Stimulated activated CD8-positive, alpha-beta memory T cell treated with anti-CD3 and anti-CD28 coated beads, Interleukin-15, amount 100 ng/mL, for 1 hour (primary cell): ENCODE measurements at places on chromosomes 12 and 14.

DNA sequence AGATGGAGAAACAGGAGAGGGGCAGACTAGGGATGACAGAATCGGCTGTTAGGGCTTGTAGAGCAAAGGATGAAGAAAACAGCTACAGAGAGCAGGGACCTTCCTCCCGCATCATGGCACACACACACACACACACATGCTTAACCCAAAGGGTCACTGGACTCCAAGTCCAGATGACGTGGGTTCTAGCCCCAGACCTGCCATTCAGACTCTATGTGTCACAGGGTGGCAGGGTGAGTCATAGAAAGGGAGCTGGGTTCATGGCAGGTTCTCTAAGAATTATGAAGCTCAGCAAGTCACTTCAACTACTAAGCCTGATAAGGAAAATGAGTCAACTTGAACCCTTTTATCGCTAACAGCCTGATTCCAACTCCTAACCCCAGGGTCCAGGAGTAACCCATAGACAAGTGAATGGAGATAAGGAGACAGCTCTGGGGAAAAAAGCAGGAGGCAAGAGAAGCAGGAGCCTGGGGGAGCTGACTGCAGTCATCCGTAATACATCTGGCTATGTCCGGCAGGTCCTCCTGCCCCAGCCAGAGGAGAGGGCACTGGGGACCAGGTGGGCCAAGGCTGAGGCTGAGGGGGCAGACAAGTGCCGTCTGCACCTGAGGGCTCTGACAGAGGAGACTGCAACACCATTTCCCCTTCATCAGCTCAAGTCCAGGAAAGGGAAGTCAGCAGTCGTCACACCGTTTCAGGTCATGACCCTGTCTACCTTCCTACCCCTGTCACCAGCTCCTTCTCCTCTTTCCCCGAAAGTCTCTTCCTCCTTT lies 3.6 kb upstream of the TNFRSF1A start:
- DNase-seq, result no peak

DNA sequence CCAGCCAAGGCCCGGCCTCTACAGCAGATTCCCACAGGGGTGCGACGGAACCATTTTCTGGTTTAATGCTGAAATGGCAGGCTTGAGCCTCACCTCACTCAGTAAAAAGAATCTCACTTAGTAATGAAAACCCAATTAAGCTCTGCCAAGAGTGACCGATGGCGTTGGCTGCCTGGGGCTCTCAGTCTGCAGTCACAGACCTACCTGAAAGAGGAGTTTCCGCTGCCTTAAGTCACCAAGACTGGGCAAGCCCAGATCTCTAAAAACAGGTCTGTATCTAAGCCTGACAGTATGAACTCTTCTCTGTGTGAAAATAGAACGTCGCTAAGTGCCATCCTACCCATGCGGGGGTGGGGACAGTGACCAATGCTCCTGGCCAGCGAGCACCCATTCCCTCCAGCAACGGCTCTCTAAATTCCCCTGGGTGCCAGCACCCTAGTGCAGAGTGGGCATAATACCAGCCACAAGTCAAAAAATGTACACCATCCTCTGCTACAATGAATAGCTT lies 107.3 kb downstream of the FOXN3 start:
- DNase-seq, result no peak

- no peak for DNase-seq
These were observed 18.3 kb upstream of the PLEKHH1 start for GRCh38 chr14:67514650-67515385.

DNA sequence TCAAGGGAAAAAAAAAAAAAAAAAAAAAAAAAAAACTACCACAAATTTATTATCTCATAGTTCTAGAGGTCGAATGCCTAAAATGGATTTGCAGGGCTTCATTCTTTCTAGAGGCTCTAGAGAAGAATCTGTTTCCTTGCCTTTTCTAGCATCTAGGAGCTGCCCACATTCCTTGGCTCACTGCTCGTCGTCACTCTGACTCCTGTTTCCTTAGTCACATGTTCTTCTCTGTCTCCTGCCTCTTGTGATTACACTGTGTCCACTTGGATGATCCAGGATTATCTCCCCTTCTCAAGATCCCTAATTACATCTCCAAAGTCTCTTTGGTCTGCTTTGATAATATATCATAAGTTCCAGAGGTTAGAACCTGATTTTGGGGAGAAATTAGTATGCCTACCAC lies 88.7 kb downstream of the HECTD1 start:
- DNase-seq, result no peak

GRCh38 chr14:28707814-28708213 lies 58.8 kb upstream of the FOXG1 start:
- no peak for DNase-seq

- DNase-seq, result no peak
These were observed 240.4 kb downstream of the SNAPC1 start for GRCh38 chr14:62002642-62003041.

DNA sequence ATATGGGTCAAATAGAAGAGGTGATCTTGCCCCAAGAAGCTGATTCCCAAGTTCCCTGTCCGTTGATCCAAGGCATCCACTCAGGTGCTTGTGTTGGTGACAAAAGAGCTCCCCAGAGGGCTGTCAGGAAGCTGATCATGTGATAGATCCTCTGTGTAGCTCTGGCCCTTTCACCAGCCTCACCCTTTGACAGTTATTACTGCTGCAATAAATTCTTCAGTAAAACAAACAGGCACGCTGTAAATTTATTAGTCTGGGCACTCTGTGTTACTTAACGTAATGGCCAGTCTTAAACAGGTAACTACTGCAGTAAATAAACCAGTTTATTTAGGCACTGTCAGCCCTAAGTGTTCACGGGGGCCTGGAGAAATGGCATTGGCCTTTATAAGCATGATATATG lies 473.9 kb downstream of the BCL11B start:
- DNase-seq, result no peak

GRCh38 chr14:49581209-49582112 lies 4.7 kb downstream of the RPS29 start:
- DNase-seq, result no peak

- no peak for DNase-seq
These were observed 315.7 kb downstream of the NAV3 start for GRCh38 chr12:78146365-78146772.

- DNase-seq, result no peak
These were observed 26.9 kb downstream of the WDR89 start for GRCh38 chr14:63614679-63615363.

DNA sequence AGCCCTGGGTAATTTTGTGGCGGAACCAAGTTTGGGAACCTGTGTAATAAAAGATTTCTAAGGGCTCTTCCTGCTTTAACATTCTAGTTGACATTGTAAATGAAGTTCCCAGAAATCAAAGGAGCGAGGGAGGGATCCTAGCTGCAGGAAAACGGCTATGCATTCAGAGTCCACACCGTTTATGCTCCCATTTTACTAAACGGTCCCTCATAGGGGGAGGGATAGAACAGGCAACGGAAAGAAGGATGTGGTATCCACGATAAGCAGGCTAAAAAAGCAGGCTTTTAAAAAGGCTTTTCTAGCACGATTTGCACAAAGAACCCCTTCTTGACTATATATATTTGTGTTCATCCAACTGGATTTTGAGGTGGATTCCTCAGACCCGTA lies 559 bp downstream of the SYNJ2BP start:
- DNase-seq, result no peak

GRCh38 chr12:91230841-91231240 lies 48.2 kb upstream of the DCN start:
- DNase-seq, result no peak

DNA sequence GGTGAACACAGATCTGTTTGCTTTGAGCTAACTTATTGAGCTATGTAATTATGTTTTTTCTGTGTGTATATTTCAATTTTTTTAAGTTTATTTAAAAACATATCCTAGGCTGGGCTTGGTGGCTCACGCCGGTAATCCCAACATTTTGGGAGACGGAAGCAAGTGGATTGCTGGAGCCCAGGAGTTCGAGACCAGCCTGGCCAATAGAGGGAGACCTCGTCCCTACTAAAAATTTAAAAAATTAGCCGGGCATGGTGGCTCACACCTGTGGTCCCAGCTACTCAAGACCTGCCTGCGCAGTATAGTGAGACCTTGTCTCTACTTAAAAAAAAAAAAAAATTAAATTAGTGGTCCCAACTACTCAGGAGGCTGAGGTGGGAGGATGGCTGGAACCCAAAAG lies 16.2 kb upstream of the RNASE1 start:
- DNase-seq, result no peak

- DNase-seq, result no peak
These were observed 1.7 kb downstream of the HSPA2 start for GRCh38 chr14:64541972-64542835.

DNA sequence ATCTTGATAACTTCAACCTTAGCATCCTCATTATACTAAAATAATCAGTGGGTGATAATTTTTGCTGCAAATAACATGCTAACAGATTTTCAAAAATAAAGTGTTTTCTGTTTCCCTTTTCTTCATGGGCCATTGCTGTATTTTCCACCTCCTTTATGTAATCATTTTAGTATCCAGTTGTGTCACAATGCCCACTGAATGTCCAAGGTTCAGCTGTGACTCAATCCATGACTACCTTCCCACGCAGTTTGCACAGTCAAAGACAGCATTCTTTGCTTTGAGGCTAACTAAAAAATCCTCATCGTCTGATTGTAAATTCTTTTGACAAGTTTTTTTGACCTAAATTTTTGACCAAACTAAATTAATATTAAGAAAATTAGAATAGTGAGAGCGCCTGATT lies 474.1 kb downstream of the FLRT2 start:
- no peak for DNase-seq

DNA sequence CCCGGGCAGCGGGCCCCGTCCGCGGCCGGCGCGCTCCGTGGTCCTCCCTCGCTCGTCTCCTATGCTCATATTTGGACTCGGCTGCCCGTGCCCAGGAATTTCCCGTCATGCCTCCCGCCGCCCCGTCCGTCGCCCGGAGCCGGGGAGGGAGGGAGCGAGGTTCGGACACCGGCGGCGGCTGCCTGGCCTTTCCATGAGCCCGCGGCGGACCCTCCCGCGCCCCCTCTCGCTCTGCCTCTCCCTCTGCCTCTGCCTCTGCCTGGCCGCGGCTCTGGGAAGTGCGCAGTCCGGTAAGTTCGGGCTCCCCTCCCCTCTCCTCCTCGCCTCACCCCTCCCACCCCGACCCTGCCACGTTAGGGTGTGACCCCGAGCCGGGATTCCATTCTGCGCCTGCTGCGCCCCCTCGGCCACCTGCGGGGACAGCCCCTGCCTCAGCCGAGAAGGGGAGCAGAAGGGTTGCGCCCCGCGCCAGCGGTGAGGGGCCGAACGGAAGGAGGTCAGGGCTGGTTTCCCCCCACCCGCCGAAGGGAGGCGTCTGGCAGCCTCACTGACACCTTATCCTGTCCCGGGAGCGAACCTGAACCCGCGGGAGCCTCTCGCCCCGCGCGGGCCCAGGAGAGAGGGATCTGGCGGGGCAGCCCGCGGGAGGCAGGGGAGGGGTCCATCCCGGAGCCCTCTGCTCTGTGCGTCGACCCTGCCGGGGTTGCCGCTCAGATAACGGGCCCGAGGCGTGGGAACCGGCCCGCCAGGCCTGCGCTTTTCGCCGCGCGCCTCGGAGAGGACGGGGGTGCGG lies at the start of gene MSRB3:
Gene MSRB3, plus strand, starts transcription at position 108 of the 793 bp plus-strand sequence. CDS start 29,897 bp downstream, outside the sequence.
- DNase-seq, result no peak

DNA sequence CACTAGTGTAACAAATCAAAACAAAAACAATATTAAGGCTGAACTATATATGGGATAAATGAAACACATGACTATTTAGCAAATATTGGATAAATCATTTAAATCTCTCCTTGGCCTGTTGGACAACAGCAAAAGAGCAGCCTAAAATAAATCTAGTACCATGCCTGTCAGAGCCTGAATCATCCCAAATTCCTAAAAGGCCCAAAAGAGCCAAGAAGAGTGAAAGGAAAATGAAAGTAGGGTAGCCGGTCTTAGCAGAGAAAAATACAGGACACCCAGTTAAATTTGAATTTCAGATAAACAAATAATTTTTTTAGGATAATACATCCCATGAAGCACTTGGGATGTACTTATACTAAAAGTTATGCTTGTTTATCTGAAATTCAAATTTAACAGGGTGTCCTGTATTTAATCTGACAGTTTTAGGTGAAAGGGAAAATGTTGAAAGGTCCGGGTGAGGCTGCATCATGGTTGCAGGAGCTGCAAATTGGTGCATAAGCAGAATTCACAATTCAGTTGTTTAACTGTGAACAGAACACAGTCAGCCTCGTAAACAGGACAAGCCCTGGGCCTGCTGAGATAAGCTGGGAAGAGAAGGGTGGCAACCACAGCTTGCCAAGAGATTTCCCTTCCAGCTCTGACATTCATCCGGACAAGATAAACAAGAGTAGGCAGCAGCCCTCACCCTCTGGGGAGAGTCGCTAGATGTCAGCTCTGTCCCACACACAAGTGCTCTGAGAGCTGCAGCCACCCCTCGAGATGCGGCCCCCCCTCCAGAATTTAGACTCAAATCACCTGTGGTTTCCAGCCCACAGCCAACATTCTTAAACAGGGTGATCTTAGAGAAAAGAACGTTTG lies 30.3 kb downstream of the DMAC2L start:
- no peak for DNase-seq

DNA sequence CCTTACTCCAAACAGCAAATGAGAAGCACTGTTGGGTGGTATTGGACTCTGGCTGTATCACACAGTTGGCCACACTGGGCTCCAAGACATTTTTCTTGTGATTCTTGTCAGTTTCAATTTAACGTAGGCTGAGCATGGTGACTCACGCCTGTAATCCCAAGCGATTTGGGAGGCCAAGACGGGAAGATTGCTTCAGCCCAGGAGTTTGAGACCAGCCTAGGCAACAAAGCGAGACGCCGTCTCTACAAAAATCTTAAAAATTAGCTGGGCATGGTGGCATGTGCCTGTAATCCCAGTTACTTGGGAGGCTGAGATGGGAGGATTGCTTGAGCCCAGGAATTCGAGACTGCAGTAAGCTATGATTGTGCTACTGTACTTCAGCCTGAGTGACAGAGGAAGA lies 35.3 kb upstream of the PLEKHD1 start:
- DNase-seq, result no peak

DNA sequence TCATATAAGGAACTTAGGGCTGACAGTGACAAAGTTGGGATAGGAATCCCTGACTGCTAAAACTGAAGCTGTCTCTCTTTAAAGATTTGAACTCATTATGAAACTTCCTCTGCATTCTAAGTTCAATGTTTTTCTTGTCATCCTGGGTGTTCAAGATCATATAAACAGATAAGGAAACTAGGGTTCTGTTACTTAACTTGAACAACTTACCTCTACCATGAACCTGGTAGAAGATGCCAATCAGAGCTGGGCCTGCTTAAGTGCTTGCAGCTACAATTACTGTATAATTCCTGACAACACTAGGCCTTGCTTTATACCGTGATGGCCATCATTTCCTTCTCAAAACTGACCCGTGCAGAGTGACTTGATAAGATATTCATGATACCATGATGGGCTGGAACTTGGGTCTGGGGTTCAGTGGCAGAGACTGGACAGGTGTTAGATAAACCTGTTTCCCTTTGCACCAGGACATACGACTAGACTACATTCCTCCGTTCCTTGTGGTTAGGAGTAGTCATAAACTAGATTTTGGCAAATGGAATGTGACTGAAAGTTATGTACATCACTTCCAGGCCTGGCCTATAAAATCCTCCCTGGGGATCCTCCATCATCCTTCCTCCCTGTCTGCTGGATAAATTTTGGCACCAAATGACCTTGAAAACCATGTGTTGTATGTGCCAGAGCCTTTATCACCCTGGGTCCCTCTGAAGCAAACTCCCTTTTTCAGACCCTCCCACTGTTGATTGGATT lies 172.2 kb upstream of the PRICKLE1 start:
- no peak for DNase-seq
